HFFc6 (cell line): ENCODE measurements at places on chromosomes 12 and 14.

DNA sequence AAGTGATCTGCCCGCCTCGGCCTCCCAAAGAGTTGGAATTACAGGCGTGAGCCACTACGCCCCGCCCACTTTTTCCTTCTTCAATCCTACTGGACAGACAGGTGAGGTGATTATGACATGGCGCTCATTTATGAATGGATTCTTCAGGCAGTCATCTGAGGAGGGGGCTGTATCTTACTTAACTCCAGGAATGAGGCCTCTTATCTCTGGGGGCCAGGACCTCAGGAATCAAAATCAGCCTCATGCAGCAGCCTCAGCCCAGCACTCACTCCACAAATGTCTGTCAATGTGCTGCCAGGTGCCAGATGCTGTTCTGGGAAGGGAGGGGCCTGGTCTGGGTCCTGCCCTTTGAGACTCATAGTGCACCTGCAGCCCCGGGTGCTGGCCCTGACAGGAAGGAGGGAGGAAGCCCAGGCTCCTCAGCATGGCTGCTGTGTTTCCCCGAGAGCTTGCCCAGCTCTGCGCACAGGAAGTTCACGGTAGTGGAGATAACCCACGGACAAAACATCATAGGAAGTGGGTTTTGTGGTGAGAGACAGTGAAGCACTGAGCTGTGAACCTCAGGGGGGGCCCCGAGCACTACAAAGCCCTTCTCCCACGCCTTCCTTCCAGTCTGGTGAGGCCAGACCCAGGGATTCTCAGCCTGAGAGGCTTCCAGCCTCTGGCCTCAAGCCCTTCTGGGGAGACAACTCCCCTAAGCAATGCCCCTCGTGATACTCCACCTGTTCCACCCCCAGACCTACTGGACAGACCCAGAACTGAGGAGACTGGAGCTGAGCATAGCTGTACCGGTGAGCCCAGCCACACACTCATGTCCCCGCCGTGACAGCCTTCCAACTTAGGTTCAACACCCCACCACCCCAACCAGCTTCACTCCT is 22.3 kb downstream of the GALNT6 start:
- no peak for DNase-seq

GRCh38 chr12:115191342-115191741 is 507.4 kb upstream of the TBX3 start:
- no peak for DNase-seq

DNA sequence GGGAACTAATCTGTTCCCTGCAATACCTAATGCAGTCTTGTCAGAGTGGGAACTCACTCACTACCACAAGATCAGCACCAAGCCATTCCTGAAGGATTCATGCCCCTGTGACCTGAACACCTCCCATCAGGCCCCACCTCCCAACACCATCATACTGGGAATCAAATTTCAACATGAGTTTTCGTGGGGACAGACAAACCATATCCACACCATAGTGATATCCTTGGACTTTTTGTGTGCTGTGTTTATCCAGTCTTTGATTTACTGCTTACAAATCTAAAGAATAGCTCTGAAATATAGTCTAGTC is 243.5 kb downstream of the FBXL14 start:
- no peak for DNase-seq

GRCh38 chr12:103929784-103930033 is 501 bp upstream of the HSP90B1 start:
- DNase-seq, result no peak

DNA sequence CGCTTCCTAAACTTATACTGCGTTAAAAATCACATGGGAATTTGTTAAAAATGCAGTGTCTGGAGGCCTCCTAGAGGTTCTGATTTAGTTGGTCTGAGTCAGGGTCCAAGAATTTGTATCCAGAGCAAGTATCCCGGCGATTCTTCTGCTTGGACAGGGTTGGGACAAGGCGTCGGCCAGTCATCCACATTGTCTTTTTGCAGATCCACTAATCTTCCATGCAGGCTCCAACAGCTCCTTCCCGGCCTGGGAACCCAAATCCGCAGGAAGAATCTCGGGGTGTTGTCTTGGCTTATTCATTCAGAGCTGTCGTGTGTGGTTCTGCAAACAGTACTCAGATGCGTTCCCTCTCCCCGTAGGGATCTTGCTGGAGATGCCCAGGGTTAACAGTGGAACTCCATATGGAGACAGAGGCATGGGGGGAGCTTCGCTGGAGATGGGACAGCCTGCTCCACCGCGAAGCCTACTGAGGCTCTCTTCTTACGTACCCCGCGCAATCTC is 25.3 kb downstream of the GPRC5D start:
- DNase-seq, result peak; percentile 26

GRCh38 chr12:99140017-99140720 is 495.1 kb downstream of the APAF1 start:
- DNase-seq, result no peak

DNA sequence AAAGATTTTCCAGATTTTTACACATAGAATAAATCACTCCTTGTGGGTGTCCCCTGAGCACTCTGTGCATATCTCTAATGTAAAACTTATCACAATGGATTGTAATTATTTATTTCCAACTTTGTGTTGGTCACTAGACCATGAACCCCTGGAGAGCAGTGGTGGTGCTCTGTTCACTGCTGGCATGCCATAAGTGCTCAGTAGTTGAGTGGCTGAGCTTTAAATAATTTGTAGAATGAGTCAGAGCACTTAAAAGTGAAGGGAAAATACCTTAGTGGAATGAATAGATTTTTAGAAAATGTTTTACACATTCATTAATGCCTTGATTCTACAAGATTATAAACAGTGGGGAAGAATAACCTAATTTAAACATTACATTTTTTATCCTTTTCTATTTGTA is 6.3 kb downstream of the MGAT4C start:
- no peak for DNase-seq

- DNase-seq, result peak; percentile 23
Observed at GRCh38 chr12:71397433-71397954, 42.1 kb upstream of the LGR5 start.

- DNase-seq, result peak; percentile 8
Observed at GRCh38 chr14:86625637-86626036, 1095.7 kb downstream of the FLRT2 start.

- no peak for DNase-seq
Observed at GRCh38 chr14:71600309-71600708, 331.9 kb upstream of the RGS6 start.

DNA sequence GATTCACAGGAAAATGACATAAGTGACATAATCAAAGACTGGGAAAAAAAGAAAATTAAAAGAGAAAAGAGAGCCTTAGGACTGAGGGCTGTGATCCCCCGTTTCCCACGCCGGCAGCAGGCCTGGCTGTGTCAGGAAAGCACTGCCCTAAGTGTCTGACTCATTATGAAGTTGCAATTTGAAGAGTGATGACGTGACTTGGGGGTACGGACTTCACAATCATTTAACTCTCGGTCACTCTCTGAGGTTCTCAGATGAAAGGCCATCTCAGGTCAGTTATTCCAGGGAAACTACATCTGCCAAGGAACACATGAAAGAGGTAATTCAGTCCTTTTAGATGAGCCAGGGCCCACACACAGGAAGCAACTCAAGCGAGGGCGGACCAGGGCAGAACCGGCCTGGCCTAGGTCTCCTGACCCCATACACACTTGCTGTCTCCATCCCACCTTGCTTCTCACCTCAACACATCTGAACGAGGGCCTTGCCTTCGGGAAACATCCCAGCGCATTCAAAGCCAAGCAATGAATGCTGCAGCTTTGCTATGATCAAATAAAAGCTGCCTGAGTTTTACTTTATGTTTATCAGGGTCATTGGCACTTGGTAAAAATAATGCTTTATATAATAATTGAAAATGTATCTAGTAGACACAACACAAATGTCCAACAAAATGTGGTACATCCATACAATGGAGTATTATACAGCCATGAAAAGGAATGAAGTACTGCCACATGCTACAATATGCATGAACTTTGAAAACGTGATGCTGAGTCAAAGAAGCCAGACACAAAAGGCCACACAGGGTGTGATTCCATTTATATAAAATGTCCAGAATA is 2.7 kb downstream of the SSH1 start:
- DNase-seq, result peak; percentile 97

- peak; percentile 91 for DNase-seq
Observed at GRCh38 chr12:72296389-72296788, 24.2 kb downstream of the TRHDE start.

DNA sequence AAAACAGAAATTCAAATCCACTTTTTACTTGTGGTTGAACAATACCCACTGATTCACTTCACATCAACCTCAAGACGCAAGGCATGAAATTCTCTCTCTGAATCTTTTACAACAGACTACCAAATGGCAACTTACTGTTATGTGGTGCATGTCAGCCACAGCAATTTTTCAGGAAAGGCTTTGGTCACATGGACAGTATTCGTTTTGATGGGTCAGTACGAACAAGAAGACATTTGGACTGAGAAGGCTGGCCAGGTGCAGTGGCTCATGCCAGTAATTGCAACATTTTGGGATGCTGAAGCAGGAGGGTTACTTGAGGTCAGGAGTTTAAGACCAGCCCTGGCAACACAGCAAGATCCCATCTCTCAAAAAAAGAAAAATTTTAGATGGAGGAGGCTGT is 144.0 kb downstream of the SEC23A start:
- no peak for DNase-seq

- no peak for DNase-seq
Observed at GRCh38 chr14:95468448-95469133, 47.9 kb downstream of the SYNE3 start.

DNA sequence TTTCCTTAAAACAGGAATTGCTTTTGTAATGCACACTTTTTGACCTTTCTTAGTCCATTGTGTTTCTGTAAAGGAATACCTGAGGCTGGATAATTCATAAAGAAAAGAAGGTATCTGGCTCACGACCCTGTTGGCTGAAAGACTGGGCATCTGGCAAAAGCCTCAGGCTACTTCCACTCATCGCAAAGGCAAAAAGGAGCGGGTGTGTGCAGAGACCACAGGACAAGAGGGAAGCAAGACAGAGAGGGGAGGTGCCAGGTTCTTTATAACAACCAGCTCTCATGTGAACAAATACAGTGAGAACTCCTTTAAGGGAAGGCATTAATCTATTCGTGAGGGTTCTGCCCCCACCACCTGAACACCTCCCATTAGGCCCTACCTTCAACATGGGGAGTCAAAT is 182.1 kb downstream of the C12orf50 start:
- no peak for DNase-seq

- DNase-seq, result no peak
Observed at GRCh38 chr12:120421701-120422100, 16.2 kb upstream of the COX6A1 start.

DNA sequence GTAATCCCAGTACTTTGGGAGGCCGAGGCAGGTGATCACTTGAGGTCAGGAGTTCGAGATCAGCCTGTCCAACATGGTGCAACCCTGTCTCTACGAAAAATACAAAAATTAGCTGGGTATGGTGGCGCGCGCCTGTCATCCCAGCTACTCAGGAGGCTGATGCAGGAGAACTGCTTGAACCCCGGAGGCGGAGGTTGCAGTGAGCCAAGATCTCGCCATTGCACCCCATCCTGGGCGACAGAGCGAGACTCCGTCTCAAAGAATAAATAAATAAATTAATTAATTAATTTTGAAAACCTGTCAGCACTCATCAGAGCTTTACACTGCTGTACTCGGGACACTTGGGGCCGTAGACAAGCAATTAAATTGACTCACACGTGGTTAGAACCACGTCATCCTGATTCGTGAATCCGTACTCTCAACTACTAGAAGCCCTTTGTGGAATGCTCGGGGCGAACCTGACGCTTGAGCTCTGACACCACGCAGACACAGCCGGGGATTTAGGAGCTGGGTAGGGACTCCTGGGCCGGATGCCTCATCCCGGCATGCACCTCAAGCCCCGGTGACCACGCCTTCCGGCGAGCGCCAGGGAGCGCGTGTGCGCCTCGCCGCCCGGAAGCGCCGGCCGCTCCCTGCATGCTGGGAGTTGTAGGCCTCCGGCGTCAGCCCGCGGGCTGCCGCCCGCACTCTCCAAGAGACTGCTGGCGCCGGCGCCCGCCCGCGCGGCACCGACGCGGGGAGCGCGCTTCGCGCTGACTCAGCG is at the start of gene XPOT:
XPOT (plus strand) TSS at position 686 of the 763 bp plus-strand sequence. CDS start 5,644 bp downstream, outside the sequence.
- peak; percentile 96 for DNase-seq

DNA sequence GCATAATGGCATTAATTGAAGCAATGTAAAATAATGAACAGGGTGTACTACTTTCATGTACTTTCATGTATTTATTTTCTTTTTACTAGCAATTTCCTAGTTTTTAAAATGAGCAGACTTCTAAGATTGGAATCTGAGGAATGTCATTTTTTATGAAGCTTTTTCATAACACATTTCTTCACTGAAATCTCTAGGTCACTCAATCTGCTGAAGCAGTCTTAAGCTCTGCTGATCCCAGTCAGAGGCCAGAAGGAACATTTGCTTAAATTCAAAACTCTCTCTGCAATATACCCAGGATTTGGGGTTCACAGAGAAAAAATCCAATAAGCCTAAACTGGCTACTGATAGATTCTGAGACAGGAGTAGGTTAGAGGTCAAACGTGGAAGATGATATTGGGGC is 73.6 kb upstream of the CNTN1 start:
- DNase-seq, result no peak

- peak; percentile 45 for DNase-seq
Observed at GRCh38 chr12:128801879-128802391, 21.8 kb downstream of the SLC15A4 start.

DNA sequence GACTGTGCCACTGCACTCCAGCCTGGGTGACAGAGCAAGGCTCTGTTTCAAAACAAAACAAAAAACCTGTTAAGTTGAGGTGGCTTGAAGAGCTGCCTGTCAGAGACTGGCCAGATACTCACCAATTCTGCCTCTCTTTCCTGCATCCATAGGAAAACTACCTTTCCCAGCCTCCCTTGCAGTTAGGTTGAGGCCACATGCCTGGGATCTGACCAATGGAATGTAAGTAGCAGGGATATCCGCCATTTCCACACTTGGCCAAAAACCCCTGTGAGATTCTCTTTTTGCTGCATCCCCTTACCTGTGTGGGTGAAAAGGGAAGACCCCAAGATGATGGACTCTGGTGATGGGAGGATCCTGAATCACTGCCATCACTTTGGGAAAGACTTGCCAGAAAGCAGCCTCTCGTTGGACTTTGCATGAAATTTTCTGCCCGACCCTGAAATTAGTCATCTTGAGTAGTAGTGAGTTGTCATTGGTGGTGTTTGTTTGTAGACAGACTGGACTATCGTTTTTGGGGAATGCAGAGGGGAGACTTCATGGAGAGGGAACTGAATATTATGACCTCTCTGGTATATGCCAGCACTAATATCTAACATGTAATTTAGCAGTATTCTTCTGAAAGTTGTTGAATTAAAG is 14.0 kb downstream of the GPR68 start:
- no peak for DNase-seq

- DNase-seq, result no peak
Observed at GRCh38 chr12:57479376-57480115, at the start of gene ARHGAP9. ARHGAP9 (minus strand) TSS chr12:57479866; CDS start chr12:57479406, 460 bp downstream.

- peak; percentile 100 for DNase-seq
Observed at GRCh38 chr12:124518051-124518932, 49.1 kb downstream of the NCOR2 start.

- DNase-seq, result no peak
Observed at GRCh38 chr14:96582411-96582961, 80.3 kb downstream of the PAPOLA start.

GRCh38 chr12:82047446-82047845 is 288.3 kb upstream of the PPFIA2 start:
- DNase-seq, result no peak
